ENCODE measurements at places on chromosomes 12 and 14. TPM values are rescaled to one million over a fixed set of nuclear protein-coding genes. Genes with fewer than 3 reads are reported as not detected.

Gene PIANP
- total RNA-seq, result not detected

Gene CMKLR1
- total RNA-seq, result not detected

Gene TMPRSS12
- not detected for total RNA-seq

Gene GPRC5A
- total RNA-seq, result 0.08 TPM

GRCh38 chr14:85221832-85222231 is 308.1 kb upstream of the FLRT2 start:
- no peaks in the 10 kb centered on the region for H3K4me1 ChIP-seq
- no peak overlapping the region for H3K4me3 ChIP-seq
- no peaks in the 10 kb centered on the region for H3K27me3 ChIP-seq
- DNase-seq, result no peak

Measured in activated CD4-positive, alpha-beta T cell treated with anti-CD3 and anti-CD28 coated beads, Interleukin-2, amount 10 ng/mL, durations not matched to agents 7 days and 5 days (primary cell).